ENCODE measurements at places on chromosomes 13 and 19.
A peak's percentile ranks its signal among the peaks of the same experiment; 100 is the strongest.

DNA sequence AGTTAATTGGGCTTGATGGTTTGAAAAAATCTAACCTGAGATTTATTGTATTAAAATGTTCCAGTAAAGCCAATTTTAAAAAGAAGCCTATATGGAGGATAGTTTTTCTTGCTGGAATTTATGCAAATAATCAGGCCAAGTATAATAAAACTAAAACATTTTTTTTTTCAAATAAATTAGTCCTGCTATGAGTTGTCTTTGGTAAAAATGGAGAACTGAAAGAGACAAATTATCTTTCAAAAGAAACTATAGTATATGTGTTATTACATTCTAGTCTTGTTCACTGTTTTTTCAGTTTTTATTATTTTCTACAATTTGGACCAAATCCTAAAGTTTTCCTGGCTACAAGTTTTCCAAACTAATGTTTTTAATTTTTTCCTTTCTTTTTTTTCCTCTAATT lies 468.9 kb downstream of the UQCRFS1 start:
- H3K4me3 ChIP-seq = no peak overlapping the region
- H3K4me1 ChIP-seq = no peaks in the 10 kb centered on the region

DNA sequence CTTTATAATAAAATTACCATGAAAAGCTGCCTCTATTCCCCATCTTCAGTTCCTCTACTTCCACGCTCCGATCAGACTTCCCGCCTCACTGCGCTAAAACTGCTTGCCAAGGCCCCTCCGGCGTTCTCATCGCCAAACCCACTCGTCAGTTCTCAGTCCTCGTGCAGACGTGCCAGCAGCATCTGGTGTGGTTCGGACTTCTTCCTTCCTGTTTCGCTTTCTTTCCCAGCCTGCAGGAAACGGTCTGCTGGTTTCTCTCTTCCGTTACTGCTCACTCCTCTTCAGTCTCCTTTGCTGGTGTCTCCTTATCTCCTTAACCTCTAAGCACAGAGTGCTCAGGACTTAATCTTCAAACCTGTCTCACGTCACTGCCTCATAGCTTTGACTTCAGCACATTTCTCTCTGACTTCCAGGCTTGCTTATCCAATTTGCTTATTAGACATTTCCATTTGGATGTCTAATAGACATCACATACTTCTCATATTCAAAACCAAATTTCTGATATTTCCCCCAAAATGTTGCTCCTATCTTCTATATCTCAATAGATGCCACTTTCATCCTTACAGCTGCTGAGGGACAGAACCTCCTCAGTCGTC lies 40.3 kb downstream of the RCBTB2 start:
- peak overlapping the region; percentile 22 for H3K4me3 ChIP-seq
- DNase-seq = peak; percentile 85
- H3K27me3 ChIP-seq = no peaks in the 10 kb centered on the region
- H3K4me1 ChIP-seq = peaks cover 16% of the 10 kb centered on the region
- peak overlapping the region; percentile 69 for H3K27ac ChIP-seq

GRCh38 chr13:110562696-110563462 lies 1.4 kb upstream of the RAB20 start:
- H3K4me3 ChIP-seq = peak overlapping the region; percentile 78
- H3K36me3 ChIP-seq = no peaks in the 10 kb centered on the region
- peak overlapping the region; percentile 92 for H3K27ac ChIP-seq
- no peaks in the 10 kb centered on the region for H3K4me1 ChIP-seq

DNA sequence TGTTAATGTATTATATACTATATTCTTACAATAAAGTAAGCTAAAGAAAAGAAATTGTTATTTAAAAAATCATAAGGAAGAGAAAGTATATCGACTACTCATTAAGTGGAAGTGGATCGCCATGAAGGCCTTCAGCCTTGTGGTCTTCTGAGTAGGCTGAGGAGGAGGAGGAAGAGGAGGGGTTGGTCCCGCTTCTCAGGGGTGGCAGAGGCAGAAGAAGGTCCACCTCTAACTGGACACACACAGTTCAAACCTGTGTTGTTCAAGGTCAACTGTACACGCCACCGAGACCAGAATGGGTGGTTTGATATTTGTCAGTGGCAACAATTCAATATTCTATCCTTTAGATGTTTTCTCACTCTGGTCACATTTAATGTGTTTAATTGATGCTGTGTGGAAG lies 67.2 kb downstream of the ALOX5AP start:
- peak overlapping the region; percentile 41 for H3K4me3 ChIP-seq
- H3K36me3 ChIP-seq = no peaks in the 10 kb centered on the region
- H3K27me3 ChIP-seq = no peaks in the 10 kb centered on the region

DNA sequence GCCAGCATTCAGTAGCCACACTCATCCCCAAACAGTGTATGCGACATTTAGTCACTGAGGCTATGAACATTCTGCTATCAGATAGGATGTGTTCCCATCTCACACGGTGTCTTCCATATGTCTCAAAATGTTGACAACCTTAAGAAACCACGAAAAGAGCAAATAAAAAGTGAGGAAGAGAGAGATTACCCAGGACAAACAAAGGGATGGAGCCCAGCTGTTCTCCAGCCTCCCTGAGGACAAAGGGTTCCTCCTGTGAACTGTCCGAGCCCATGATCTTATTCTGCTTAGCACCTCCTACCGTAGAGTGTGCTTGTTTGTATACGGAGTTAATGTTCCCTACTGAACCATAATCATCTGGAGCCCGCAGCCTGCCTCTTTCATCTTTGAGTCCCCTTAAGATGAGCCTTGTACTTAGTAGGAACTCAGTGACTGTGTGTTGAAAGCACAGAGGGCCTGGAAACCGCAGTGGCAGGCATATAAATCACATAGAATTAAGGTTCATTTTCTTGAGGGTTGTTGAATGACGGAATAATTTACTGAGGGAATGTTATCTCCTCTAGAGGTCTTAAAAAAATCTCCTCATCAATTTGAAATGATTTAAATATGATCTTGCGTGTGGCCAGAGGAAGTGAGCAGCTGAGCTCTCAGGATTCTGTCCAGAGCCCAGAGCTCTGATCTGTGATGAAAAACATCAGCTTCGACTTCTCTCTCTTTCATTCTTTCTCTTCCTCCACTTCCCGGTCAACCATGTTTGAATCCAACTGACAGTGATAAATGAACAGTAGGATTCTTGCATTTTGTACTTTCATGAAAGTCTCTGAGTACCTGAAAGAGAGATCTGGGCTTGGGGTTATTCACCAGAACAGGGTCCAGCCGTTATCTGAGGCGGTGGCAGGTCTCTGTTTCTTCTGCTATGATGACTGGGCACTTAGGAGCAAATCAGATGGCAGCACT lies 200.5 kb downstream of the KLF5 start:
- no peak overlapping the region for H3K27ac ChIP-seq
- H3K4me3 ChIP-seq = no peak overlapping the region
- H3K4me1 ChIP-seq = no peaks in the 10 kb centered on the region
- DNase-seq = no peak

GRCh38 chr13:113816254-113816929 lies 47.5 kb downstream of the GAS6 start:
- no peak overlapping the region for H3K4me3 ChIP-seq
- H3K27ac ChIP-seq = no peak overlapping the region
- H3K36me3 ChIP-seq = no peaks in the 10 kb centered on the region
- H3K4me1 ChIP-seq = peaks cover 65% of the 10 kb centered on the region

- no peak for DNase-seq
- no peak overlapping the region for H3K4me3 ChIP-seq
- no peak overlapping the region for H3K27ac ChIP-seq
- peaks cover 89% of the 10 kb centered on the region for H3K36me3 ChIP-seq
- H3K27me3 ChIP-seq = no peaks in the 10 kb centered on the region
- no peaks in the 10 kb centered on the region for H3K4me1 ChIP-seq
Measured at GRCh38 chr19:14450168-14450874, 17.2 kb downstream of the PKN1 start.

DNA sequence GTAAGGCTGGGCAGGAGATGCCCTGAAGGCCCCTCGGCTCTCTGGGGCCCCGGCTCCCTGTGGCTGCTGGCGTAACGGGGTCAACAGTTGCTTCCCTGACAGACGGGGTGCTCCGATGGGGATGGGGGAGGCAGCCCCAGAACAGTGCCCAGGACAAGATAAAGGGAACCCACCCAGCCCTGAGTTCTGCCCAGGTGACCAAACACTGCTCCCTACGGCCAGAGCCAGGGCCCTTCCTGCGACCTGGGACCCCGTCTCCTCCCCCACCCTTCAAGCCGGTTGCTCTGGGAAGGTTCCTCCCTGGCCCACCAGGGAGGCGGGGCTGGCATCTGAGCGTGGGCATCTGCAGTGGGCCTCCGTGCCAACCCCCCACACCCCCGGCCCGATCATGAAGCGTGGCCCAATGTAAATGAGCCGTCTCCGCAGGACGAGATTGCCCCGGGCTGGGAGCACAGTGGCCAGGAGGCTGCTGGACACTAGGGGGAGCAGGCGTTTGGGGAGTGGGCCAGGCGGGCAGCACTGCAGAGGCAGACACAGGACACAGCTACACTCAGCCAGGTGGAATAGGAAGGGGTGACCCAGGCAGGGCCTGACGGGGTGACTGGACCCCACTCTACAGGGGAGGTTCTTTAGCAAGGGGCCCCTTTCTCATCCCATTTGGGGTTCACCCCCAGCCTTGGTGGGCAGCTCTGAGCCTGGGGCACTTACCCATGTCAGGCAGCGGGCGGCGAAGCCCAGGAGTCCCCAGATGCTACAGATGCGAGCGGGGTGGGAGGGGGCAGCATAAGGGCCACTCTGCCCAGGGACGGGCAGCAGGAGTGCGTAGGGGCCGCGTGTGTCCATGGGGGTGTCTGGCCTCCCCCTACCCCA lies 1.2 kb upstream of the NKPD1 start:
- H3K36me3 ChIP-seq = no peaks in the 10 kb centered on the region
- H3K27ac ChIP-seq = no peak overlapping the region
- H3K4me1 ChIP-seq = peaks cover 28% of the 10 kb centered on the region
- DNase-seq = no peak
- no peak overlapping the region for H3K4me3 ChIP-seq

- H3K27ac ChIP-seq = no peak overlapping the region
- no peak for DNase-seq
- no peaks in the 10 kb centered on the region for H3K27me3 ChIP-seq
- no peaks in the 10 kb centered on the region for H3K4me1 ChIP-seq
Measured at GRCh38 chr13:95524264-95524901, 28.1 kb upstream of the CLDN10 start.

DNA sequence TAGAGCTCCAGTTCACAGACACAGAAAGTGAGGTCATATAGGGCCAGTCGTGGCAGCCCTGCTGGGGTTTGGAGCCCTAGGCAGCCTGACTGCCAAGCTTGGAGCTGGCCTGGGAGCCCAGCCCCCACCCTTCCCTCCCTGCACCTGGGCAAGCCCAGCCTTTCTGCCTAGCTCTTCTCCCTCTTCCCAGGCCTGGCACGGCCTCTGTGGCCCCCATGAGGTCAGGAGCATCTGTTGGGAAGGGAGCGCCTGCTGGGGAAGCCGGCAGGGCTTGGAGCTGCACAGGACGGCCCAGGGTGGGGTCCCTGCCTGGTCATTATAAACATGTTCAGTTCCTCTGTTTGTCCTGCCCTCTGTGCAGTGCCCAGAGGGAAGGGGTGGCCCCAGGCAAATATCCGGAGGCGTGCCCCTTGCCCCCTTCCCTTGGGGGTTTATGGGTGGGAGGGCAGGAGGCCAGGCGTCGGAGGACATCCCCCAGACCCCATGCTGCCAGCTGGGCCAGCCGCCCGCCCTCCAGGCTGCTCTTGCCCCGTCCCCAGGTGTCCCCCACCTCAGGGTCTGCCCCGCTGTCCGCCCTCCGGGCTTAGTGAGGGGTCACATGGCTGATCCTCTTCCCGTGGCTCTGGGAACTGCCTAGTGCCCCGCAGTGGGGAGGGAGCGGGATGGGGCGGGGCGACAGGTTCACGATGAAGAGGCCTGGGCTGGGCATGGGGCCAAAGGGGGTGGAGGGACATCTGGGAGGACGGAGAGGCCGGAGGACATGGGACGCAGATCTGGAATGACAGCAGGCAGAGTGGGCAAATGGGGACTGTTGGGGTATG lies 30.0 kb upstream of the NCCRP1 start:
- H3K36me3 ChIP-seq = peaks cover 5% of the 10 kb centered on the region
- peak; percentile 76 for DNase-seq
- H3K4me1 ChIP-seq = peaks cover 21% of the 10 kb centered on the region
- no peak overlapping the region for H3K4me3 ChIP-seq
- no peaks in the 10 kb centered on the region for H3K27me3 ChIP-seq

GRCh38 chr13:32414580-32414979 lies 13.3 kb downstream of the N4BP2L1 start:
- peaks cover 11% of the 10 kb centered on the region for H3K4me1 ChIP-seq
- H3K4me3 ChIP-seq = no peak overlapping the region
- H3K27ac ChIP-seq = no peak overlapping the region
- no peaks in the 10 kb centered on the region for H3K36me3 ChIP-seq

DNA sequence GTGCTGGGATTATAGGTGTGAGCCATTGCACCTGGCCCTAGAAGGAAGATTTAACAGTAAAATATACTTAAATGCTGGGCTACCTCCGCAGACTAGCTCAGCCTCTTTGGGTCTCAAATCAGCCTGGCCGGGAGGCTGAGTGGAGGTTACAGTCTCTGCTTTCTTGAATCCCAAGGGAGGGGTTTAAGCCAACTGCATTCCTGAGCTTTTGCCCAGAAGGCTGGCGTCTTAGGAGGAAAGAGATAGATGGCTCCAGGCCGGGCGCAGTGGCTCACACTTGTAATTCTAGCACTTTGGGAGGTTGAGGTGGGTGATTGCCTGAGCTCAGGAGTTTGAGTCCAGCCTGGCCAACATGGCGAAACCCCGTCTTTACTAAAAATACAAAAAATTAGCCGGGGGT lies 623 bp upstream of the C5AR1 start:
- no peak for DNase-seq
- no peaks in the 10 kb centered on the region for H3K4me1 ChIP-seq
- no peak overlapping the region for H3K4me3 ChIP-seq

- H3K36me3 ChIP-seq = no peaks in the 10 kb centered on the region
- no peaks in the 10 kb centered on the region for H3K4me1 ChIP-seq
- no peaks in the 10 kb centered on the region for H3K27me3 ChIP-seq
- DNase-seq = peak; percentile 32
- H3K4me3 ChIP-seq = no peak overlapping the region
Measured at GRCh38 chr13:114089341-114089740, 43.1 kb downstream of the RASA3 start.

GRCh38 chr13:111657013-111657412 lies 336.6 kb downstream of the TEX29 start:
- H3K36me3 ChIP-seq = no peaks in the 10 kb centered on the region
- H3K27me3 ChIP-seq = no peaks in the 10 kb centered on the region
- no peak overlapping the region for H3K27ac ChIP-seq

GRCh38 chr19:15129856-15130585 lies 22.8 kb downstream of the SYDE1 start:
- H3K36me3 ChIP-seq = no peaks in the 10 kb centered on the region
- H3K4me1 ChIP-seq = peaks cover 5% of the 10 kb centered on the region
- no peaks in the 10 kb centered on the region for H3K27me3 ChIP-seq

- no peaks in the 10 kb centered on the region for H3K36me3 ChIP-seq
- no peaks in the 10 kb centered on the region for H3K27me3 ChIP-seq
- H3K4me3 ChIP-seq = no peak overlapping the region
- no peak for DNase-seq
- H3K27ac ChIP-seq = no peak overlapping the region
Measured at GRCh38 chr13:43081866-43082265, 58.5 kb downstream of the DNAJC15 start.

GRCh38 chr19:48628486-48629296 lies 8.5 kb downstream of the DBP start:
- no peak overlapping the region for H3K4me3 ChIP-seq
- peaks cover 59% of the 10 kb centered on the region for H3K4me1 ChIP-seq
- H3K36me3 ChIP-seq = peaks cover 7% of the 10 kb centered on the region
- no peaks in the 10 kb centered on the region for H3K27me3 ChIP-seq
- DNase-seq = no peak

GRCh38 chr19:459724-460511 lies 915 bp downstream of the SHC2 start:
- peak overlapping the region; percentile 66 for H3K4me3 ChIP-seq
- peak; percentile 62 for DNase-seq
- no peaks in the 10 kb centered on the region for H3K4me1 ChIP-seq
- H3K27ac ChIP-seq = peak overlapping the region; percentile 80
- H3K36me3 ChIP-seq = no peaks in the 10 kb centered on the region
- no peaks in the 10 kb centered on the region for H3K27me3 ChIP-seq

GRCh38 chr13:86572115-86572514 lies 772.9 kb upstream of the SLITRK6 start:
- H3K4me1 ChIP-seq = no peaks in the 10 kb centered on the region
- H3K36me3 ChIP-seq = no peaks in the 10 kb centered on the region
- no peak overlapping the region for H3K27ac ChIP-seq
- H3K4me3 ChIP-seq = no peak overlapping the region
